ENCODE measurements at places on chromosomes 3 and 15. TPM values are rescaled to one million over a fixed set of nuclear protein-coding genes. Genes with fewer than 3 reads are reported as not detected.

DNA sequence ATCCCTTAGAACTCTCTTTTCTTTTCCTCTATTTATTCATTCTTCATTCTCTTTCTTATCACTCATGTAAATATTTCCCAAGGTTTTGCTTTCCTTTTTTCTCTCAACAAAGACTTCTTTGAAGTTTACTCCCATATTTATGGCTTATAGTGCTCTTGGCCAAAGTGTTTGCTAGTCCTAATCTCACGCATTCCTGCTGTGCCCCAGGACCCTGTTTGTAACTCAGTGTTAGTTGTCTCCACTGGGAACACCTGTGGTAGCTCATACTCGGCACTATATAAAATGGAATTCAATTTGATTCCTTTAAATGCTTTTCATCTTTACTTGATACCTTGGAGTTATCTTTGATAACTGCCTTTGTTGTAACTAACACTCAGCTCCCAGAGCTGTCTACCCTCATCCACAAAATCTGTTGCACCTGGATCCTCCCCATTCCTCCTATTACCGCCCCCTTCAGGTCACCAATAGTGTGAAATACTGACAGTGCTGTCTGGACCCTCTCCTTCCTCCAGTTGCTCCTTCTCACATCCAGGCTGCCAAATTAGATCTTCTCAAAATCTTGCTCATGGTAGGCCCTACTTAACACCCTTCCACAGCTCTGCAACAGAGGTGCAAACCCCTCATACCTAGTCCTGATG lies 76.8 kb downstream of the TIGIT start:
- peaks cover 7% of the 10 kb centered on the region for H3K4me1 ChIP-seq
- H3K27me3 ChIP-seq: no peaks in the 10 kb centered on the region
- H3K27ac ChIP-seq: no peak overlapping the region
- DNase-seq: no peak
- H3K4me3 ChIP-seq: no peak overlapping the region
- no peaks in the 10 kb centered on the region for H3K36me3 ChIP-seq

ARHGEF26 gene
- total RNA-seq: 29.2 TPM

DNA sequence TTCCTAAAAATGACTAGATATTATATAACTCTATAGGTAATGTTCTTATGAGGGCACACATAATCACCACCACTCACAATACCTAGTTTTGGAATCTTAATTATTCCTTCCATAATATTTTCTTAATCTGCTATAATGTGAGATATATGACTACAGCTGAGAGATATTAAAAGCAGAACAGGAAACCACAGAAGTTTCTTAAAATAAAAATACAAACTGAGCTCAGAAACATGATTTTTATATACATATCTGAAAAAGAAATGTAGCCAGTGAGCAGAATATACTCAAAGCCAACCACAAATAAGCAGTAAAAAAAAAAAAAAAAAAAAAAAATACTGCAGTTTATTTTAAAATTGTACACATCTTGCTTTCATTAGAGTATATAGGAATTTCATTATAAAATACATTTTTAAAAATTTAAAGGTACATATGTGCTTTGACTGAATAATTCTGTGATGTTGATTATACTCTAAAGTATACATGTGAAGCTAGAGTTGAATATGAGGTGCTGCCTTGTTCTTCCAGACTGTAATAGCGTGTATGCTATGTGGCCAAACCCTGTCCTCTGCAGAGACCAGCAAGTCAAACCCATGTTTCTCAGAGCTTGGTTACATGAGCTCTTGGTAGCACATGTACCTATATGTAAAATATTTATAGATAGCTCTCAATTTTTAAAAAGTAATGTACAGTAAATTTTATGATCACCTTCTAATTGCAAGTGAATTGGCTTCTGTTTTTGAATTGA lies 175.0 kb downstream of the UBE2E2 start:
- H3K4me3 ChIP-seq: no peak overlapping the region
- no peak for DNase-seq
- H3K4me1 ChIP-seq: no peaks in the 10 kb centered on the region
- H3K27me3 ChIP-seq: no peaks in the 10 kb centered on the region
- no peaks in the 10 kb centered on the region for H3K36me3 ChIP-seq

DNA sequence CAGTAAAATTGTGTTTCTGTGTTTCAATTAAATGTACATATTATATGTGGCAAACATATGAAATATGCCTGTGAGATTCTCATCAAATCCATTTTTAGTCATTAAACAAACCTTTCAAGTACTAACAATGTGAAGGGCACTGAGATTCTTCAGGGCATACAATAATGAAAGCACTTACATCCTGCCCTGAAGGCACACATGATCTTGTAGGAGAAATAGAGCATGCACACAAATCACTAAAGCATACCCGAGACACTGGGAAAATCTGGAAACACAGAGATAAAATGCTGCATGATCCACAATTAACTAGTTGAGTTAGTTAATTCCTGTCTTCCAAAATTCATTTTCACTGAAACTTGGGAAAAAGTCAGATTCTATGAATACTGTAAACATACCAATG lies 810.5 kb upstream of the NECTIN3 start:
- no peak for DNase-seq
- no peak overlapping the region for H3K27ac ChIP-seq
- H3K36me3 ChIP-seq: no peaks in the 10 kb centered on the region
- no peaks in the 10 kb centered on the region for H3K4me1 ChIP-seq
- H3K4me3 ChIP-seq: no peak overlapping the region

GRCh38 chr3:138242466-138242865 lies 55.4 kb downstream of the ARMC8 start:
- H3K27ac ChIP-seq: no peak overlapping the region
- H3K27me3 ChIP-seq: no peaks in the 10 kb centered on the region
- H3K36me3 ChIP-seq: no peaks in the 10 kb centered on the region
- H3K4me1 ChIP-seq: no peaks in the 10 kb centered on the region
- H3K4me3 ChIP-seq: no peak overlapping the region
- no peak for DNase-seq

Measured in vagina (tissue), 2 donors.